Suprapubic skin (tissue), 4 donors: ENCODE measurements at places on chromosomes 6 and 20. TPM values are rescaled to one million over a fixed set of nuclear protein-coding genes. Genes with fewer than 3 reads are reported as not detected.

DNA sequence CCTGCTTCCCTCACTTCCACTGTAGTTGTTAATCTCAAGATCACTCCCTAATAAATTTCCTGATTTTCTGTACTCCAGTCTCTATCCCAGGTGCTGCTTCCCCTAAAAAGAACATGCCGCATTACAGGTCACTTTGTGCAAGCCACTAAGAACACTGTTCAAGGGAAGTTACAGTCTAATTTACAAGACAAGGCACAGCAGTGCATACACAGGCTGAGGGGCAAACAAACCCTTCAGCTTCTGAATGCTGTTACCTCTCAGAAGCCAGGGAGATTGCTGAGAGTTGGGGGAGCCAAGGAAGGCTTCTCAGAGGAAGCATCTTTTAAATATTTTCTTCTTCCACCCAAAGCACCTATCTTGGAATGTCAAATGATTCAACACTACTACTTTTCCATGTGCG lies 445.3 kb upstream of the FLRT3 start:
- DNase-seq = no peak

DNA sequence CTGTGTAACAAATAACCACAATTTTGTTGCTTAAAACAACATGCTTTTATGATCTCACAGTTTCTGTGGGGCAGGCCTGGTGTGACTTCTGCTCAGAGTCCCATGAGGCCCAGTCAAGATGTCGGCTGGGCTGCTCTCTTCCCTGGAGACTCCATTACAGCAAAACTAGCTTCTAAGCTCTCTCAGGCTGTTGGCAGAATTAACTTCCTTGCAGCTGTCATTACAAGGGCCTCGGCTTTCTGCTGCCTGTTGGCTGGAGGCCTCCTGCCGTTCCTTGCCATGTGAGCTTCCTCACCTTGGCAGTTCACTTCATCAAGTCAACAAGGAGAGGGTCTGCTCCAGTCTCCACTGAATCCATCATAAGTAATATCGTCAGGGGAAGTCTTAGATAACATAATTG lies 659.2 kb downstream of the PRKN start:
- DNase-seq = no peak

GRCh38 chr6:108675226-108676200 lies 114.8 kb downstream of the FOXO3 start:
- DNase-seq = no peak

DNA sequence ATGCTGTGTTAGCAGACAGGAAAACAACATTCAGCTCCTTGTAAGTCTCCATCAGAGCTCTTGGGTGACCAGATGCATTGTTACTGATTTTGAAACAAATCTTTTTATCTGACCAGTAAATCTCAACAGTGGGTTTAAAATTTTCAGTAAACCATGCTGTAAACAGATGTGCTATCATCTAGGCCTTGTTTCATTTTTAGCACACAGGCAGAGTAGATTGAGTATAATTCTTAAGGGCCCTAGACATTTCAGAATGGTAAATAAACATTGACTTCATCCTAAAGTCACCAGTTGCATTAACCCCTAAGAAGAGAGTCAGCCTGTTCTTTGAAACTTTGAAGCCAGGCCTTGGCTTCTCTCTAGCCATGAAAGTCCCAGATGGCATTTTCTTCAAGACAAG lies 237.2 kb upstream of the BMP2 start:
- no peak for DNase-seq

DNA sequence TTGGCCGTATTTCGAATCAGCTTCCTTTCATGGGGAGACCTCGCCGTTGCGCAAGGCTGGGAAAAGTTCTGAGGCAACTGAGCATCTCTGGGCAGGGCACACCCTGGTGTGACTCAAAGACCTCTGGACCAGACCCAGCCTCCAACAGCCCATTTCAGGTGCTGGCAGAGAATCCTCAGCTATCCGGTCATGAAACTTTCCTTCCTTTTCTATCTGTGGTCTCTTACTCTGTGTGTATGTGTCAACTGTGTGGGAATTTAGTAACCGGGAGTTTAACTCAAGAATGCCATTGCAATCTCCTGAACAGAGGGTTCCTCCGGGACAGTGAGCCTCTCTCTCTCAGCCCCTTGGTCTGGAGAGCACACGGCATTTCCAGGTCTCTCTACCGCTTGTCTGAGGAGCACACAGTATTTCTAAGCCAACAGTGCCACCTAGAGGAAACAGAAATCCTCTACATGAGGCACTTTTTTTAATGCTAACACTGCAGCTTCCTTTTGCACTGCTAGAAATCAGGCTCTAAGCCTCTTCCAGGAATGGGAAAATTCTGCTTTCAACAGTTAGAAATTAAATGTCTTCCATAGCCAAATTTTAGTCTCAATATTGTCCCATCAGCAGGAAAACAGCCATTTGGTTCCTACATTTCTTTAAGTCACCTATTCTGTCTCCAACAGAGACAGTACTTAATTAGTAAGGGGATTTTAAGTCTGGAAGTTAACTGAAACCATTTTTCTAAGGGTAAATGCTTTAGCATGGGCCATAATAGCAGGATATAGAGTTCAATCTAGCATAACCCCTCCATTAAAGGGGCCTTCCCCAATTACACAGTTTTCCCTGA lies 32.7 kb downstream of the PLN start:
- DNase-seq = no peak

GRCh38 chr6:27505209-27506027 lies 32.5 kb upstream of the ZNF184 start:
- DNase-seq = no peak

FLOT1 gene
- 39.8 TPM for total RNA-seq

LIN28B gene
- total RNA-seq = not detected

OR2J3 gene
- not detected for total RNA-seq

SIRPB2 gene
- total RNA-seq = 1.2 TPM

MACROD2 gene
- total RNA-seq = 12.6 TPM
